ENCODE measurements at places on chromosomes 5 and 9.

GRCh38 chr5:83323557-83324180 is 147.9 kb upstream of the VCAN start:
- DNase-seq: no peak

DNA sequence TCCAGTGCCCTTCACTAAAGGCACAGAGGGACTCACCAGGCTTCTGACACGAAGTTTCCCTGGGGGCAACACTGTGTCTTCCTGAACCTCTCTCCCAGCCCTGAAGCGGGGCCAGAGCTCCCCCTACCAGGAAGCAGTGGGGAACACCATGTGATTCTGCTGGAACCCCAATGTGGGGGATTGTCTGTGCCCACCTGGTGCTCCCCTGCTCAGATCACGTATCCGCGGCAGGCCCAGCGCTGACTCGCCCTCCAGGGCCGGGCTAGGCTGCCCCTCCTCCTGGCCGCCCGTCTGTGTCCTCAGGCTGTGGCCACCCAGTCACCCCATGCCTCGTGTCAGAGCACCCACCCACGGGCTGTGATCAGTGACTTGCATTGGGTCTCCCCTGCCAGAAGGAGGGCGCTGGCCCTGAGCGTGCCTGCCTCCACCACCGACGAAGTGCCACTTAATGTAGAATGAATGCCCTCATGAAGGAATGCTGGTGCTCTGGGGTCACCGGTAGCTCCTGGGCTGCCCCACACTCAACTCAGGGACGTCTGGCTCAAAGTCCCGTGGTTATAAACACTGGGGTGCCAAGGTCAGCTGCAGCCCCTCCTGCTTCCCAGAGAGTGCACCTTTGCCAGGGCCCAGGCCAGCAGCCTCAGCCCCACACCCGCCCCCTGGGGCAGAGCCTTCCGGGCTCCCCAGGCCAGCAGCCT is 22.1 kb downstream of the SARDH start:
- DNase-seq: no peak

DNA sequence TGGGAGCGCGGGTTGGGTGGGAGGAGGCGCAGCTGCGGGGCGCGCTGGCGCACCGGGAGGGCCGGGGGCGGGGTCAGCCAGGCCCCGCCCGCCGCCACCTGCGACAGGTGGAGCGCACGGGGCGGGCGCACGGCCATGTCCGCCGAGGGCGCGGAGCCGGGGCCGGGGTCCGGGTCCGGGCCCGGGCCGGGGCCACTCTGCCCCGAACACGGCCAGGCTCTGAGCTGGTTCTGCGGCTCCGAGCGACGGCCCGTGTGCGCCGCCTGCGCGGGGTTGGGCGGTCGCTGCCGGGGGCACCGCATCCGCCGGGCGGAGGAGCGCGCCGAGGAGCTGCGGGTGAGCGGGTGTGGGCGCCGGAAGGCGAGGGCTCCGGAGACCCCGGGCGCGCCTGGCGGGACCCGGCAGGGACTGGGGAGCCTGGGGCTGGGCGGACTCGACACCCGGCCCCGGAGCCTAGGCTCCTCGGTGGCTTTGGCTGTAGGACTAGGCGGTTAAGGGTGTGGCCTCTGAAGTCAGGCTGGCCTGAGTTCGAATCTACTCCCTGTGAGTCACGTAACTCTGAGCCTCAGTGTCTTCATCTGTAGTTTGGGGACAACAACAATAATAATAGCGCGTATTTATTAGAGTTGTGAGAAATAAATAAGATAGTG is at the start of gene BSPRY:
Gene BSPRY (plus strand): TSS at position 97 of the 650 bp plus-strand sequence. CDS start 39 bp downstream, at position 136.
- no peak for DNase-seq

DNA sequence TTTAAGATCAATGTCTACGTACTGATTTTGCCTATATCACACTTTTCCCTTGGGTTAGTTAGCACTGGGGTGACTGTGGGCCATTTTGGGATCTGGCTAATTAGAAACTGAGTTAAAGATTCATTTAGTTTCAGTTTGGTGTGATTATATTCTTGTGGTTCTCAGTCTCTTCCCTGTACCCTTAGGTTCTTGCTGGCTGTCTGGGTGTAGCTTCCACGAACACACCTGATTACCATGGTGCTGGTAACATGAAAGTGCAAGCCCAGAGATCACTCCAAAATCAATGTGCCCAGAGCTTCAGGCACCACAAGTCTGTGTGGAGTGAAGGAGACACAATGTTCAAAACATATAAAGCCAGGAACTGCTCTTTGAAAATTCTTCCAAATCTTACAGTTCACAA is 248.1 kb downstream of the PDE4D start:
- DNase-seq: no peak

DNA sequence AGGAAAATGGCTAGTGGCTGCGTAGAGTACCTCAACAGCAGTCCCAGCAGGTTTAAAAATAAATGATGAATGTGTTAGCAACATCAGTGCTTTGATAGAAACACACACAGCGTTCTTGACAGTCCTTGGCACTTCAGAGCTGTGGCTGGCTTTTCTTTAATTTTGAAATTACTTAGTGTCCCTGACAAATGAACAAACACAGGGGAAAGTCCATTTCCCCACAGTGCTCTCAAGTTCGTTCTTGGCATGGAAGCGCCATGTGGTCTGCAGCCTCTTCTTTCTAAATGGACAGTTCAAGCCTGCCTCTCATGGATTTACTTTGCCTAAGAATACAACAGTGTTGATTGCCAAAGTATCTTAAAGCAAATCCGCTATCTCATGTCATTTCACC is 102.2 kb downstream of the ADAMTS12 start:
- DNase-seq: no peak

DNA sequence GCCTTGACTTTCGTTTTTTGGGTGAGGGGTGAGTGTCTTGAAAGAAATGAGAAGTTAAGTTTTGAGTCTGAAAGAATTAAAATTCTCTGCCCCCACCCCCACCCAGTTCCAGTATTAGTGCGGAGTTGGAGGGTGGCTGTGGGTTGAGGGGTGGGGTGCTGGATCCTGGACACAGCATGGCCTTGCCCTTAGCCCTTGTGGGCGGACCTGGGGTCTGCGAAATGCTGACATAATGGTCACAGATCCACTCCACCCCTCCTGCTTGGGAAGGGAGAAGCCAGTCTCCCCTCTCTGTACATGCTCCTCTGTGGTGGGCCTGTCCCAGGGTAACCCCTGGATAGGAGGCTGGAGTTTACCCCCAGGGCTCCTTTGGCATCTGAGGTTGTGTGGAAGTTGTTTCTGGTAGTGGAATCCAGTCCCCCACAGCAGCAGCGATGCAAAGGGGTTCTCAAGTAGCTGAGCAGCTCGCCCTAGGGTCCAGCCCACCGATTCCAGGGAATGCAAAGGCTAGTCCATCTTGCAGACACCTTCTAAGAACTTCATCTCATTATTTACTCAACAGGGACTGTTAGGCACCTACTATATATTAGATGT is 42.8 kb upstream of the TCF7 start:
- DNase-seq: no peak

DNA sequence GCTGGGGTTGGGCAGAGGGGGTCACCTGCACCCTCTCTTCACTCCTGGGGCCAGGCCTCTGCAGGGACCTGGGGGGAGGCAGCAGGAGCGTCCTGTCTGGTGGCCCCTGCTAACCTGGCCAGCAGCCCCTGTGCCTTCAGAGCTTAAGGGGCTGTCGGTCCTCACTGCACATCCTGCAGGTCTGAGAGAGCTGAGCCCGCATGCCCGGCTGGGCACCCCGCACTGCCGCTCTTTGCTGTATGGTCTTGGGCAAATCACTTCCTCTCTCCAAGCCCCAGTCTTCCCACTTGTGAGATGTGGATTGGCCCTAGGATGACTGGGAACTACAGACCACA is 7.9 kb downstream of the FLT4 start:
- no peak for DNase-seq

DNA sequence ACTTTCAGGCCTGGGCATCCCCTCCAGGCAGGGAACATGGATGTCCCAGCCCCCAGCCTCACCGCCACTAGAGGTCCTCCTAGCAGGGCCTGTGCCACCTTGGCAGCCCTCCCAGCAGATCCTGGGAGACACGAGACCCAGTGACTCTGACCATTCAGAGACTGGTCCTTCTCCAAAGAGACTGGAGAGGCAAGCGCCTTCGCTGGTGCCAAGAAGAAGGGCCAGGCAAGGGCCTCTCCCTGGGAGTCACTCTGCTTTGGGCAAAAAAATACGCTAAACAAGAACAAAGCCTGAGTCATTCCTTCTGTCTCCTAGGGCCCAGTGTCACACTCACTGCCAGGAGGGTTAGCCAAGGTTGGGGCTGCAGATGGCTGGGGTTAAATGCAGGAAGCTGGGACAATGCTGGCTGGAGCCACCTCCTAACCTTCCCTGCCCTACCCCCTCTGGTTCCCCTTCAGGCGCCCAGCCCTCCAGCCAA is 35.3 kb upstream of the SMIM23 start:
- DNase-seq: no peak

DNA sequence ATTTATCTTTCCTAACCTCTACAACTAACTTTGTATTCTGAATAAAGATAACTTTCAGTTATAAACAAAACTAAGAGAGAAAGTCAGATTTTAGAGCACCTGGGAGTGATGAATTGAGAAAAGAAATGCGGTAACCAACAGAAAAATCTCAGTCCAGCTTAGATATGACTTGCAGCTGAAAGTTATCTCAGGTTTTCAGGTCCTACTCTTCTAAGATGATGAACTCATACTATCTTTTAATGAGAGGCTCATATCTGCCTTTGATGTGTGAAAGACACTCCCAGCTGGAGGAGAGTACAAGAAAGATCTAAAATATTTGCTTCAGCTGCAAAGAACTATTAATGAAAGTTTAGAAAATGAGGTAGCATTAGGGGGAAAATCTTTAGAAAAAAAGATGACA is 190.5 kb downstream of the DENND1A start:
- no peak for DNase-seq

- DNase-seq: no peak
These were observed 117.5 kb downstream of the MACIR start for GRCh38 chr5:103375863-103376591.

DNA sequence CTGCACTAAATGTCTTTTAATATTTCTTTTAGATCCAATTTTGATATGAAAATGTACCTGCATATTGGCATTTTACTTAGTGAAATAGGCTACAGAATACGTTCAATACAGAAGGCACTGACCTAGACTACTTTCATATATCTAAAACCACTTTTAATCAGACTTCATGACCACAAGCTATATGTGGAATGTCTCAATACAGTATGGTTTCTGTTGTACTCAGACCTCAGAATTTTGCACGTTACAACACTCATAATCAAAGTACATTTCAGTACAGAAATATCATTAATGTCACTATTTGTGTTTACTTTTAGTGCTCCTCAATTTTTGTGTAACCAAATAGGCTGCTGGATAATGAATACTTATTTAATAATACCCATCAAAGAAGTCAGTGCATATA is 74.8 kb downstream of the MEF2C start:
- DNase-seq: no peak

DNA sequence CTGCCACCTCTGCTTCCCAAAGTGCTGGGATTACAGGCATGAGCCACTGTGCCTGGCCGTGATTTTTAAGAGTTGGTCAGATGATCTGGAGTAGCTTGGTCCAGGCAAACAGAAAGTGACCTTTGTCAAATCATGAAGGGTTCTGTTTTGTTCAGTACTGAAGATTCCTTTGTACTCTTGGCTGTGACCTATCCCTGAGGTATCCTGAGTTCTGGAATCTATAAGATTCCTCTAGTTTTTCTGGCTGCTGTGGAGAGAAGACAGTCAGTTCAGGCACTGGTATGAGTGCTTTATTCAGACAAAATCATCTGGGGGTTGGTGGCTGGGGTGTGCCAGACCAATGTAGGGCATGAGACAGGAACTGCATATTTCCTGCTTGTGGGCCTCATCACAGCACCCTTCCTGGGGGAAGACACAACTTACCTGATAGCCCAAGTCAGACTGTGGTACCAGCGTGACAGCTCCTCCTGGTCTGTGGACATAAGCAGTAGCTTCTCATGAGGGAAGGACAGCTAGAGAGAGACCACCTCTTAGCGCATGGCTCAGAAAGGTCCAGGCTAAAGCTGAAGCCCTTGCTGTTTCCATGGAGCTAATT is 3.1 kb downstream of the ARHGEF39 start:
- no peak for DNase-seq

- no peak for DNase-seq
These were observed 98.4 kb downstream of the DCP2 start for GRCh38 chr5:113075019-113075418.

DNA sequence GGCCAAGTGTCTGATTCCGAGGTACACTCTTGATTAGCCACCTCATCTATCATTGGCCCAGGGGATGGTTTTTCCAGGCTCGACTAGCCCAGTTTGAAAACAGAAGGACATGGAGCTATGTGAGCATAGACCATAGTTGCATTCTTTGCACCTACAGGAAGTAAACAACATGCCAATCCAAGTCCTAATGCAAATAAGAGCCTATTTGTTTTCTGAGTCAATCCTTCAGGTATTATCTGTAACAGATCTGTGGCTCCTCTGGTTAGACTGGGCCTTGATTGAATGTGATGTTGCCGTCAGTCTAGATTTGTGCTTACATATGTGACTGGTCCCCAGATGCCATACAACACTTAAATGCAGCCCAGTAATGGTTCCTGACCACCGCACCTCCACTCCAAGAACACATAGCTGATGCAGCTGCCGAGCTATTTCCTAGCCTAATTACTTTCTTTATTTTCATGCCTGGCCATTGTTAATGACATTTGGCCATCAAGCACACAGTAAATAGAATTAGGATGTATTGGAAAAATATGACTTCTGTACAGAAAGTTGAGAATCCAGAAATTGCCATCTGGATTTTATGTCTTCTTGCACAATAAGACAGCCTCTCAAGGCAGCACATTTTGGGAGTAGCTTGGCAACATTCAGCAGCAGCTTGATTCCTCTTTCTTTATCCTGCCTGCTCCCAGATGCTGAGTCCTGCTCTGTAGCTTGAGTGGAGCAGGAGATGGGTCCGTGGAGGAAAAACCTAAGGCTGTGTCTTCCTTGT is 29.5 kb upstream of the ARHGAP26 start:
- DNase-seq: no peak

GRCh38 chr9:126342621-126343031 is 16.0 kb downstream of the MVB12B start:
- DNase-seq: no peak

GRCh38 chr5:98535901-98536300 is 237.6 kb upstream of the RGMB start:
- DNase-seq: no peak

DNA sequence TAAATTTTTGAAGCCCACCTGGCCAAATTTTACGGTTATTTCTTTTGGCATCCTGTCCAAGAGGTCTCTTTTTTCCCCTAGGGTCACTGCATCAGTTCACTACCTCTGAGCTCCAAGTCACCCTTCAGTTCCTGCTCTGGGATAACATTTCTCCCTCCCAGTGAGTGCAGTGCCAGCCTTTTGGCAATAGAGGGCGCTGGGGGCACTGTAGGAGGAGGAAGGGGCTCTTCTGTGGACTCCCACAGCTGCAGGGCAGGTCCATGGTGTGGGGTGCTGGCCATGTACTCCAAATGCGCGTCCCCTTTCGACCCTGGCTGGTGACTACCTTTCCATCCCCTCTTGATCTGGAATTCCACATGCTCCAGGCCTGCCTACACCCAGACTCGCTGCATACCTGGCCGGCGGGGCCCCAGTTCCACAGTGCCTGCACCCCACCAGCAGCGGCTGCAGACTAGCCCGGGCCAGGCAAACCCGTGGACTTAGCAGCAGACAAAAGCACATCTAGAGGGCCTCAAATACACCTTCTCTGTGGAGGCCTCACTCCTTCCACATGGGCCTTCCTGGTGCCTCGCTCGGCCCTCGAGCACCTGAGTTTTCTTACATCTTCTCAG is 20.3 kb upstream of the NINJ1 start:
- no peak for DNase-seq
